ENCODE measurements at places on chromosomes 3 and 15. TPM values are rescaled to one million over a fixed set of nuclear protein-coding genes. Genes with fewer than 3 reads are reported as not detected.

GP9 gene
- not detected for total RNA-seq

DNA sequence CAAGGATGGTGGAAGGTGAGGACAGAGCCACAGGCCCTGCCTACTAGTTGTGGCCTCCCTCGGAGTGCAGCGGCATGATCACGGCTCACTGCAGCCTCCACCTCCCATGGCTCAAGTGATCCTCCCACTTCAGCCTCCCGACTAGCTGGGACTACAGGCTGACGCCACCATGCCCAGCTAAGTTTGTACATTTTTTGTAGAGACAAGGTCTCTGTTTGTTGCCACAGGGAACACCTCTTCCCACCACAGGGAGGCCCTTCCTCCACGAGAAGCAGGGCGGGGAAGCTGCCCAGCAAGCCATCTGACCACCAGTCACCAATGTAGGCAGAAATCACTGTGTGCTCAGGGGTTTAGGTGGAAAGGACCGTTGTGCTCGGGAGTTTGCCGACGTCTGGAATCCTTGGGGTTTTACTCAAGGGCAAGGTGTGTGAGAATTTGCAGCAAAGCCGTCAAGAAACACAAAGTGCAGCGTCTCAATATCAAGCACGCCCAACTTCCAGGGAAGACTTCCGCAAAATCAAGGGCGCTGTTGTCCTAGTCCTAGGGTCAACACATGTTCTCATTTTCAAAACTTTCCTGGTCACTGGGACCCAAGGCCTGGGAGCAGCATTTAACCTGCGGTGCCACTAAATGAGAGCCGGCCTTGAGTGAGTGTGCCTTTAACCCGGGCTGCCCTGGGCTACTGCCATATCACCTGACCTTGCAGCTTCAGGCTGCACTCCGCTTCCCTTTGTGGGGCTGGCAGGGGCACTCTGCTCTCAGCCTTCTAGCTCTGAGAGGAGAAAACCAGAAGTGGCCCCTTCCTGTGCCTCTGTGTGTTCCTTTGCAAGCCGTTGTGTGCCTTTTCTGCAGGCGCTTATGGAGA, 65.7 kb downstream of the SLC12A8 start:
- no peak for DNase-seq

GRCh38 chr3:188697127-188697526, 474.6 kb upstream of the TPRG1 start:
- no peak for DNase-seq

RGMA gene
- total RNA-seq, result 12.8 TPM

DNA sequence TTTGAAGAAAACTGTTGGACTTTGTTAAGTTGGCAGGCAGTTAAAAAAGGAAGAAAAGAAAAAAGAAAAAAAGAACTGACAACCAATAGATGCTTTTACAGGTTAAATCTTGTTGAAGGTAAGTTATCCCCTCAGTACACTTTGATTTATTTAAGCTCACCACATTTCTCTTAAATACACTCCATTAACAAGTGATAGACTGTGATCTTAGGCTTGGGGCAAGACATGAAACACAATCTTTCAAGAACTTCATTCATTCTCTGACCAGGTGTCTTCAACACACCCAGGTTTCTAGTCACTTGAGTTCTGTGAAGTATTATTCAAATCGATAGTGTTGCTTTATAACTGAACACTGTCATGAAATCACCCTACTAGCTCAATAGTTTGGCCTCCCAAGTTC, 751.9 kb downstream of the ROBO1 start:
- DNase-seq, result no peak

DNA sequence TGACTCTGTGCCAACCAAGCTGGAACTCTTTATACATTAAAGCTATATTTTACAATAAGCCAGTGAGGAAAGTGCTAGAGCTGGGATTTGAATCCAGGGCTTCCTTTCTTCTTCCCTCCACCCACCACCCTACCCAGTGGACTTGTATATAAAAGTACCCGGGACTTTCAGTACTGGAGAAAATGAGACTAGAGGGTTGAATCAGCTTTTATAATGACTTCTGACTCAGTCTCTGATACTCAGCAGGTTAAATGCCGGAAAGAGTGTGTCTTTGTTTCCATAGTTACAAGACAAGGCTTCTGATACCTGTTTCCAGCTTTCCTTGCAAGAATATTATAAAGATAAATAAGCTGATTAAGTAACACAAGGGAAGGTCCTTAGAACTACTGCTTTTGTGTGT, 80.9 kb downstream of the FRMD4B start:
- DNase-seq, result no peak

GRCh38 chr15:88141269-88141889, 115.2 kb downstream of the NTRK3 start:
- DNase-seq, result no peak

HESX1 gene
- 0.82 TPM for total RNA-seq

AP3B2 gene
- 7.6 TPM for total RNA-seq

SERINC4 gene
- not detected for total RNA-seq

DNA sequence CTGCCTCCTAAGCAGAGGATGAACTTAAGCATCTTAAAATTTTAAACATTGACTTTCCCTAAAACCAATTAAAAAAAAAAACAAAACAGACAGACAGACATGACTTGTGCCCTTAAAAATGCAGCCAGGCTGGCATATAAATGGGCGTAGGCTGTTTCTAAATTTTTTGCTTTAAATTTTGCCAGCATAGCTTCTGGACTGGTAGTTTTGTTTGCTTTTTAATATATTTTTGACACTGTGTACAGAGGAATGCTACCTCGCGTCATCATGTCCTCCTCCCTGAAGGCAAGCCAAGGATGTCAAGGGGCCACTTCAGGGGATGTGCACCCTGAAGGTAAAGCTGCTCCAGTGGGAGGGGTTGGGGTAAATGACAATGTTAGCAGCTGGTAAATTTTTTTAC, 134.8 kb downstream of the PGPEP1L start:
- DNase-seq, result no peak

PLS1 gene
- 1.3 TPM for total RNA-seq

DNA sequence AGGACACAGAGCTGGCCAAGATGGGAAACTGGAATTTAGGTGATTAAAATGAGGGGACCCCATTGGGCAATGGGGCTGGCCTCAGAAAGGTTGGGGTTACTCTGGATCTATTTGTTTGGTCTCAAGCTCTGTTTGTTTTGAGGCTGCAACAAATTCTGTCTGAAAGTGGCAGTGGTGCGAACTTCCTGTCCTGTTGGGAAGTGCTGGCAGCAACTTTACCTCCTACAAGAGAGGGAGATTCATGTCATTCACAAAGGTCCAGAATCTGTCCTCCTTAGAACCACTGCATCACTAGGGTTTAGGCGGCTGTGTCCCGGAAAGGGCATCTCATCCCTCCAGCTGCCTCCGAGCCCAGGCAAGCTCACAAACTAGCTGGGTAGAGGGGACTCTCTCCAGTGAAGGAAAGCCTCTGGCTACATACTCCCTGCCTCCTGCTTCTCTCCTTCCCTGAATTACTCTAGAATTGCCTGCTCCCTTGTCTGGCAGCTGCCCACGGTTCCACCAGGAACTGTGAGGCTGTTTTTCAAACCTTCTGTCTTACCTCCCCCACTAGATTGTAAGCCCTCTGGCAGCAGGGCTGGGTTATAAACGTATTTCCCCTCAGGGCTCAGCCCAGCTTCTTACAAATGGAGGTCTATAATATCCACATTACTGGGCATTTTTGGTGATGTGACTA, 23.6 kb downstream of the MEGF11 start:
- DNase-seq, result no peak

Measured in omental fat pad (tissue), 4 donors.